Stromal cell of bone marrow (primary cell): ENCODE measurements at places on chromosomes 3 and 15.

DNA sequence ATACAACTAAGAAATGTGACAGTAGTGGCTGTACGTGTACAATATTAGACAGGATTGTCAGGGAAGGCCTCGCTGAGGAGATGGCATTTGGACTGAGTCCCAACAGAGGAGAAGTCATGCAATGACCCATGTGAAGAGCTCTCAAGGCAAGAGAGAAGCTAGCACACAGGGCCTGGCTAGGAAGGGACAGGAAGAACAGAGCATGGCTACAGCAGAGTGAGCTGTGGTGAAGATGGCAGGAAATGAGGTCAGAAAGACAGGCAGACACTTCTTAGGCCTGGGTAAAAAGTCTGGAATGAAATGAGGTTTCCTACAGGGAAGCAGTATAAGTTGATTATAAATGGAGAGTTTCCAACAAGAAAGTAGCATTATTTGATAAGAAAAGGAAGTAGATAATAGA lies 33.2 kb upstream of the LEKR1 start:
- no peak for DNase-seq

DNA sequence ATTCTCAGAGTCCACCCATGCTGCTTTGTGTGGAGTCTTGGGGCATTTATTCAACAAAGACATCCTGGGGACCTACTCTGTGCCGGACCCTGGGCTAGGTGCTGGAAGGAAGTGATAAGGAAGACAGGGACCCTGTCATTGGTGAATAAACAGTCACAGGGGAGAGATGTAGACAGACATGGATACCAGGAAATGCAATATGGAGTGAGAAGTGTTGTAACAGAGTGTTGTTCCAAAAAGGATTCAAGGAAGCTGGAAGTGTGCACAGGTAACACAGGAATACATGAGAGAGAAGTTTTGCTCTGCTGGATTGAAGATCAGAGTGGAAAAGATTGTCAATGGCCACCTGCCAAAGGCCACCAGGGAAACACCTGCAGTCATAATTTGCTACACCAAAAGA lies 89.0 kb downstream of the PDCD6IP start:
- DNase-seq: no peak

- no peak for DNase-seq
Measured at GRCh38 chr3:53024315-53024714, 21.6 kb downstream of the SFMBT1 start.

DNA sequence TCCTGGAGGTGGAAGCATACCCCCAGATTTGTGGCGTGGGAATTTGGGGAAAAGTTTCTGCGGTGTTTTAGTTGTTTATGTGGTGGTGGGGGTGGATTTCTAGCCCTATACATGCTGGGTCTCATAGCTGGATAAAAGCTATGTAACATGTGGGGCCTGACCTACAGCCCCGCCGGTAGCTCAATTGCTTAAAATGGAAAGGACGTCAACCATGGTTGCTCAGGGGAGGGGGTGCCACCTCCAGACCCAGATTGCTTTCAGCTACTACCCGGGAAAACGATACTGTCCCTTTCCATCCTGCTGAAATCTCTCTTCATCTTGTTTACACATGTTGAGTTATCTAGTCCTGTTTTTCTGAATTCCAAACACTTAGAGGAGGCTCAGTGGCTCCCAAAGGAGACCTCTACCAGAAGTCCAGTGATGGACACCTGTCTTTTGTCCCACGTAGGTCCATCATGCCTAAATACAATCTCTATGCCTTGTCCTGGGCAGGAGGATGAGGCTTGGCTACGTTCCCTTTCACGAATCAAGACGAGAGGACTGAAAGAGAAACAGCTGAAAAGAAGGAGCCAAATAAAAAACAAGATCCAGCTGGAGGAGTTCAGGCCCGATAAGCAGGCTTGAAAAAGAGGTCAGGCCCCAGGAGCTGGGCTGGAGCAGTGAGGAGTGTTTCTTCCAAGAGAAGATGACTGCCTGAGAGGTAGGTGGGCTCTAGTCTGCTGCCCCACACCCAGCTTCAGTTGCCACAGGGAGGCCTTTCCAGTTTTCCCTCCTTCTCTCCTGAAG lies 72.1 kb upstream of the TPRG1 start:
- no peak for DNase-seq

DNA sequence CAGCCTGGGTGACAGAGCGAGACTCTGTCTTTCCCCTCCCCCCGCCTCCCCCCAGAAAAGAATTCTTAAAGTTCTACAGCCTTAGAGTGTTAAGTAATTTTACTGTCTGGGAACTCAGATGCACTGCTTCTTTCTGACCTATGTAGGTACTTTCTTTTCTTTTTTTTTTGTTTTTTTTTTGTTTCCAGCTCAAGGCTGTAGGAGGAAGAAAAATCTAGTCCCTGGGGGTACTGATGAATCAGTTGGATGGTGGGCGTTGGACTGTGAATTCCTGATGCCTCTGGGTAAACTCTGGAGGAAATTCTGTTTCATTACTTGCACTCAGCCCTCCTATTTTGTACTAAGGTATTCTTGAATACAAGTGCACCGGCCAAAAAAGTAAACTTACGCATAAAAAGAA lies 10.8 kb downstream of the GHRL start:
- peak; percentile 74 for DNase-seq

- no peak for DNase-seq
Measured at GRCh38 chr3:71478568-71478967, 105.0 kb downstream of the FOXP1 start.

GRCh38 chr3:181264486-181264885 lies 274.9 kb upstream of the DNAJC19 start:
- no peak for DNase-seq
